A673 (cell line): ENCODE measurements at places on chromosomes 2 and 18.

DNA sequence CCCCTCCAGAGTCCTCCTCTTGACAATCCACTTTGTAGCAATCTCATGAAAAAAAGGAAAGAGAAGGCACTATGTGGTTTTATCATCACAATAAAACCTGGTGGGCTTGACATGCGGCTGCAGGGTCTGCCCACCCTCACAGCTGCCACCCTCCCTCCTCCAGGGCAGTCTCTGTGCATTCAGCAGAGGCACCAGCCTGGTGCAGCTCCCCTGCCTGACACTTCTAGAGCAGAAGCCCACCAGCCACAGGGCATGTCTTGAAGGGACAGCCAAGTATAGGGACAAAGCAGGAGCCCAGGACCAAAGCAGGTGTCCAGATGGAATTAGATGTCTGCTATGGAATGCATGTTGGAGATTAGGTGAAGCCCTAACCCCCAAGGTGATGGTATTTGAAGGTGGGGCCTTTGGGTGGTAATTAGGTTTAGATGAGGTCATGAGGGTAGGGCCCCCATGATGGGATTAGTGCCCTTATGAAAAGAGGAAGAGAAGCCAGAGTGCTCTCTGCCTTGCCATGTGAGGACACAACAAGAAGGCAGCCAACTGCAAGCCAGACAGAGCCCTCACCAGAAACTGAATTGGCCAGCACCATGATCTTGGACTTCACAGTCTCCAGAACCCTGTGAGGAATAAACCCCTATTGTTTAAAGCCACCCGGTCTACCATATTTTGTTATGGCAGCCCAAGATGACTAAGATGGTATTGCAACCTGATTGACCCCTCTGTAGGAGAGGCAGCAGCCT lies 86.9 kb downstream of the MCFD2 start:
- DNase-seq = no peak

DNA sequence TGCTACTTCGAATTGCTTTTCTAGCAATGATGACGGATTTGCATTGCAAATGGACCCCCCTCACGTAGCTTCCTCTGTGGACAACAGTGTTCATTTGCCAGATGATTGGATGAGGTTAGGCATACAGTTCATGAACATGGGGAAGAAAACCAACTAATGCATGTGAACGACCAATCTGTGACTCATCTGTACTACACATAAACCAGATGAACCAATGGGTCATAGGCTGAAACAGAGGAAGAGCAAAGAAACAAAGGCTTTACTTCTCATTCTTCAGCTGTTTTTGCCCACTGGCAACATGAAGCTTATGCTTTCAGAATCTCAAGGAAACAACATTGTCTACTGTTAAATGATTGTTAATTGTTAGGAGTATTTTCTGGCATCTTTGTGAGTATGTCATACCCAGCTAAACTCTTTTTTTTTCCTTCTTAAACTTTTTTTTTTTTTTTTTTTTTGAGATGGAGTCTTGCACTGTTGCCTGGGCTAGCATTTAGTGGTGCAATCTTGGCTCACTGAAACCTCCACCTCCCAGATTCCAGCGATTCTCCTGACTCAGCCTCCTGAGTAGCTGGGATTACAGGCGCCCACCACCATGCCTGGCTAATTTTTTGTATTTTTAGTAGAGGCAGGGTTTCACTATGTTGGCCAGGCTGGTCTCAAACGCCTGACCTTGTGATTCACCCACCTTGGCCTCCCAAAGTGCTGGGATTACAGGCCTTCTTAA lies 35.5 kb downstream of the EFEMP1 start:
- peak; percentile 63 for DNase-seq

- no peak for DNase-seq
Measured at GRCh38 chr18:24588440-24588839, 128.0 kb downstream of the HRH4 start.

GRCh38 chr2:158740127-158740526 lies 55.0 kb upstream of the DAPL1 start:
- no peak for DNase-seq

DNA sequence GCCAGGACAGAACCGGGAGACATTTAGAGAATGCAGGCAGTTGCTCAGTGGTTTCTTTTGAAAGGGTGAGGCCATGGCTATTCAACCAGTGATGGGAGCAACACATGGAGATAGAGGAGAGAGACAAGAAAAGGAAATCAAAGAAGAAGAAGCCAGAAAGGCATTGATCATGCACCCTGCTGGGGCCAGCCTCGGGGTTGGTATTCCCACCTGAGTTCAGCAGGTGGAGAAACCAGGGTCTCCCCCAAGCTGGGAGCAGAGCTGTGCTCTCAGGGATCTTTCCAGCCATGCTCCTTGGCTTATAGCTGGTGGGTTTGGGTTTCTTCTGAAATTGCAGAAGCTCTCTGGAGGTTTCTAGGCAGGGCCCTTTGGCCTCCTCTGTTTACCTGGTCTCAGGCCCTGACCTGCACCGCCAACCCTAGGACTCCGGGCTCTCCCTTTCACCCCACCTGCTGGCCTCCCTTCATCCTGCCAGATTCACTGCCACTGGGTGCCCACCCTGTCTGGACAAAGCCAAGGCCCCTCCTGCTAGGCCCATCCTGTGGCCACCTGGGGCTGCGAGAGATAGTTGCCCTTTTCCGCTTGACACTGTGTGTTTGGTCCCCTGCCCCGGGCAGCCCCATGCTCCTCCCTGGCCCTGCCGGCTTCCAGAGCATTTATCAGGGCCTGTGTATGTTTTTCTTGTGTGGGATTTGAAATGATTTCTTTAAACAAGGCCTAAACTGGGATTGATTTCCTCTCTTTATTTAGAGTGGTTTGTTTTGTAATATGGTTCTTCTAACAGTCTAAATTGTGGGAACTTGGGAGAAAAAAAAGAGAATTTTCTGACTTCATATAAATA lies 126.7 kb downstream of the DDX1 start:
- no peak for DNase-seq

DNA sequence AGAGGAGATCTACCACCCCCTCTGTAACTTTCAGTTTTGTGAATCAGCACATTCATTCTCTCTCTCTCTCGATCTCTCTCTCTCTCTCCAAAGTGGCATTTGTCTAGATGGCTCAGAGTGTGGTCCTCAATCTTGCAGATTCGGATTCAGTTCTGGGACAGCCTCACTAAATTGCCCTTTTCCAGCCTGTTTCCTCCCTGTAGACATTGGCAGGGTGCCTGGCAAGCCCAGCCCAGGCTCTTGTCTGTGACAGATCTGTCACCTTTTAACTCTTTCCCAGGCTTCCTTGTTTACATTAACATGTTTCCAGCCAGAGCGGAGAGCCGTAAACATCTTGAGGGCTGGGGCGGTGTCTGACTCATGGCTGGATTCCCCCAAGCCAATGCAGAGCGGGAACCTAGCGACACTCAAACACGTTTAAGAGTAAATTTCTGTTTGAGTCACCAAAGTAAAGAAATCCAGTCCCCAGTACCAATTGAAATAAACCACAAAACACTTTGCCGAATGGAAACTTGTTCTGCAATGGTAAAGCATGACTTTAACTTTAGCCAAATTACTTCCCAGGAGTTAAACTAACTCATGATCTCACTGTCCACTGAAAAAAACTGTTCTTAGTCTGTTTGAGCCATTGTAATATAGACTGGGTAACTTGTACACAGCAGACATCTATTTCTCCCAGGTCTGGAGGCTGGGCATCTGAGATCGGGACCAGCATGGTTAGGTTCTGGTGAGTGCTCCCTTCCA lies 6.6 kb upstream of the CYP27C1 start:
- peak; percentile 67 for DNase-seq

GRCh38 chr18:9147440-9148202 lies 11.0 kb downstream of the ANKRD12 start:
- DNase-seq = peak; percentile 76

DNA sequence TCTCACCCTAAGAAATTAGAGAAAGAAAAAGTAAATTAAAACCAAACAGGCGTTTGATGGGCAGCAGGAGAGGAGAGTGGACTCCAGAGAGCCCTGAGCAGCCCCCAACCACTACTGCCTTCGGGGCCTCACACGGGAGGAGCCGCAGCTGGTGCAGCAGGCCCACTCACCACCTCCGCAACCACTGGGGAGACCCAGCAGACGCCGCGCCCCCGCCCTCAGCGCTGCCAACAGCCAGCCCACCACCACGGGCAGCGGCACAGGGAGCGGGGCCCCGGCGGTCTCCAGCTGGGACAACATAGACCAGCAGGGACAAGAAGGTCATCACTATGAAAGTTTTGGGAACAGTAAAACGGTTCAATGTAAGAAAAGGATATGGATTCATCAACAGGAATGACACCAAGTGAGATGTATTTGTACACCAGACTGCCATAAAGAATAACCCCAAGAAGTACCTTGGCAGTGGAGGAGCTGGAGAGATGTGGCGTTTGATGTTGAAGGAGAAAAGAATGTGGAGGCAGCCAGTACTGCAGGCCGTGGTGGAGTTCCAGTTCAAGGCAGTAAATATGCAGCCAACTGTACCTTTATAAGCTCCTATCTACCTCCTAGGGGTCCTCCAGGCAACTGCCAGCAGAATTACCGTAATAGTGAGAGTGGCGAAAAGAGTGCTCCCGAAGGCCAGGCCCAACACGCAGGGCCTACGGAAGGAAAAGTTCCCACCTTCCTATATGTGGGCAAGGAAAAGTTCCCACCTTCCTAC lies 76.5 kb downstream of the OLA1 start:
- no peak for DNase-seq

GRCh38 chr18:11859903-11860407 lies 8.7 kb downstream of the CHMP1B start:
- no peak for DNase-seq

GRCh38 chr2:149745396-149746230 lies 158.0 kb upstream of the MMADHC start:
- no peak for DNase-seq

GRCh38 chr2:200226451-200227426 lies 79.8 kb upstream of the SPATS2L start:
- DNase-seq = no peak

- no peak for DNase-seq
Measured at GRCh38 chr2:129752176-129752575, 227.3 kb upstream of the RAB6C start.

DNA sequence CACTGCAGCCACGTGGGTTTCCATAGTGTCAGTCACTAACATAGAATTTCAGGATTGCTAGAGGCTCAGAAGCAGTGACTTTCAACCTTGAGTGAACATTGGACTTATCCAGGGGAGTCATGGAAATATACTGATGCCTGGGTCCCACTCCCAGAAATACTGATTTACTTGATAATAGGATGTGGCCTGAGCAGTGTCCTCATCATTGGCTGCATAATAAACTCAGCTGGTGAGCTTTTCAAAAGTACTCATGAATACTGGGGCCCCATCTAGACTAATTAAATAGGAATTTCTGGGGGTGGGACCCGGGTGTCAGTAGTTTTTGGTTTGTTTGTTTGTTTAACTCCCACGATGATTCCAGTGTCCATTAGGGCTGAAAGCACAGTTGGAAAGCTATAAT lies 141.4 kb downstream of the COL4A4 start:
- no peak for DNase-seq

GRCh38 chr2:45932278-45932975 lies 281.0 kb downstream of the PRKCE start:
- no peak for DNase-seq
